ENCODE measurements at places on chromosomes 7 and 10.

DNA sequence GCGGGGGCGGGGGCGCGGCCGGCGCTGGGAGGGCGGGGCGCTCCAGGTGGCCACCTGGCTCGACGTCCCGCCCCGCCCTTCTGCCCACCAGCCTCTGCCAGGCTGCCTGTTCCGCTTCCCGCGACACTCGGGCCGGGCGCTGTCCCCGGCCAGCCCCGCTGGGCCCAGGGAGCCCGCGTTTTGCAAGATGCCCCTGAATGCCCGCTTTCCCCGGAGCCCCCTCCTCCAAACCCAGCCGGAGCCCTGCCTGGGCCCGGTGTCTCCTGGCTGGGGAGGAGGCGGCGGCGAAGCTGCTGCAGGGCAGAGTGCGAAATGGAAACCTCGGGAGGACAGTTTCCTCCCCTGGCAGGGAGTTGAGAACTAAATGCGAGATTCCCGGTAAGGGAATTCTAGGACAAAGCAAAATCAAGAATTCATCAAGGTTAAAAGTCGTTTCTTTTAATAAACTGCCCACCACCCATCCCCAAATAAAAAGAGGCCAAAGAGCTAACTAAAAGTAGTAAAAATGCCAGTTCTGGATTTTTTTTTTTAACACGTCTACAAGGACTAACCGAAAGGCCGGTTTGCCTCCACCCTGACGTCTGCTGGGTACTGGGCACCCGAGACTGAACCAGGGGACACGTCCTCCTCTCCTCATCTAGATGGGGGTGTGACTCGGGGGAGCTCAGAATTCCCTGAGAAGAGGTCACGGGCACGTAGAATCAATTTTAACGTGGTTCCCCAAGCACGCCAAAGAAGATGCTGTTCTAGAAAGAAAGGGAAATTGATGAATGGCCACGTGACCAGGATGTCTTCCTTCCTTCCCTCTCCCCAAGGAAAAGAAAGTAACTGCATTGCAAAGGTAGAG lies 200.4 kb upstream of the NFE2L3 start:
- DNase-seq = no peak

DNA sequence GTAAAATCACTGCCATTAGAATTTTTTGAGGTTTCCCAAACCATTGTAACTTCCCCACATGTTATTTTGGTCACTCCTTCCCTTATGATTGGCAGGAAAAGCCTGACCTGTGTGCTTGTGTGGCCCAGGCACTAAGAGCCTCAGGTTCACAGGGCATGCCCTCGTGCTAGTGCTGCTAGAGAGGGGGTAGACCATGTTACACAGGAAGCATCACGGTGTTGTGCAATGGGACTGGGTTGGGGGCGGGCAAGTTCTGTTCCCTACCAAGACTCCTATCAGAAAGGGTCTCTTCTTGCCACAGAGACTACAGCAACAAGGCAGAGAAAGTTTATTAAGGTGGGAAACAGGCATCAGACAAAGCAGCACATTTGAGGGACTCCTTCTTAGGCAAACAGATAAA lies 32.2 kb downstream of the LSM5 start:
- DNase-seq = no peak

DNA sequence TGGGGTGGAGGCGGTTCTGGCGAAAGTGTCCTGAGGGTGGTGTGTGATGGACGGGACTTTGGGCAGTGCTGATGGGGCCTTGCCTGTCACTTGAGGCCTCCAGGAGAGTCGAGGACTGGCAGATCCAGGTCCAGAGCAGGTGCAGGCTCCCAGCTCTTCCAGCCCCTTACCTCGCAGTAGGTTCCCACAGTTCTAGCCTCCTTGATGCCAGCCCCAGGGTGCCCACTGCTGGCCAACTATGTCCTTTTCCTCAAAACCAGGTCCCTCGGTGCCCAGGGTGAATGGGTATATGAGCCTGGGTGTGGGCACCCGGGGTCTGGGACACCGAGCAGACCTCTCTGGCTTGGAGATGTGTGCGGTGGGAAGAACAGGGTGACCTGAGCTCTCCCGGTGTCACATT lies 8.3 kb downstream of the FAM20C start:
- no peak for DNase-seq

DNA sequence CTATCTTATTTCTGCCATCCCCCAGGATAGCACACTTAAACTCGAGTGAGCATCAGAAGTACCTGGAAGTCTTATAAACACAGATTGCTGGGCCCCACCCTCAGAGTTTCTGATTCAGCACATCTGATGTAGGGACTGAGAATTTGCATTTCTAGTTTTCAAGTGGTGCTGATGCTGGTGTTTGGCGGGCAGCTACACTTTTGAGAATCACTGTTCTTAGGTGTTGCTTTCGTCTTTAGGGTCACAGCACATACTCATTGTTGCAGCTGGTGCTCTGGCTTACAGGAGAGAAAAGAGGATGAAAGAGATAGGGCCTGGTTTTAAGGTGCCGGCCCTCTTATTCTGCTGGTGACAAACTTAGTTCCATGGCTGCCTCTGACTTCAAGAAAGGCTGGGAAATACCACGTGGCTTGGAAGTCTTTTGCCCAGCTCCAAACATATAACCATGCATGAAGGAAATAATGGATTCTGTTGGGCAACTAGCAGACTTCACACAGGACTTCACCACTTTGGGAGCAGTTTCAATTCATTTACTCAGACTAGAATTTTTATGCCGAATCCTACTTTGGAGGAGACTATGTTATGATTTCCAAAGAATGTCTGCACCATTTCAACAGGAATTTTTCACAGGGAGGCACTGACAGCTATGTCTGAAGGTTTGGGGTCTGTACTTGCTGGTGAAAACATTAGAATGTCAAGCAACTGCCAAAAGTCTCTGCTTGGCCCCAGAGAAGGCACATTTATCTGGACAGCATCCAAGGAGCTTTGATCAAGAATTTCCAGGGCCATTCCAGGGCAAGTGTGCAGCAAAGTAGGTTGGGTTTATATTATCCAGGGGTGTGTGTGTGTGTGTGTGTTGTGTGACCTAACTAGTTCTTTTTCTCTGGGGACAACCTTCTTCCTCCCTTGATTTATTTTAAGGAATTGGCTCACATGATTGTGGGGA lies 6.9 kb upstream of the MINDY4 start:
- no peak for DNase-seq

- DNase-seq = peak; percentile 46
These were observed 9.2 kb upstream of the HNRNPF start for GRCh38 chr10:43417950-43418768.

DNA sequence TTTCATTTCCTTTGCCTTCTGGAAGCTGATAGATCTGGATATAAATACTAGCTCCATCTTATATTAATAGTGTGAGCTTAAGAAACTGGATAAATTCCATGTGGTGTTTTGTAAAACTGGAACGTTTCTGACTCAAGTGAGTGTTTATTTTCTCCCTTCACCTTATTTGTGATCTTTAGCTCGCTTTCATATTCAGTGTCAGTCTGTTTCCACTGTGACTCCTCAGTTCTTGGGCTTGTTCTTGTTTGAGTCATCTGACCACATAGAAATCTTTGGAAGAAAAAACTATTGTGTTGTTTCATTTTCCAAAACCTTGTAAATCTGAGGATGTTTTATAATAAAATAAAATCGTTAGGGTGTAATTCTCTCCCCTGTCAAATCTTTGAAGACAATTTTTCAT lies 186.4 kb downstream of the POLR1F start:
- DNase-seq = no peak

GRCh38 chr7:94008537-94008936 lies 4.4 kb upstream of the BET1 start:
- no peak for DNase-seq

DNA sequence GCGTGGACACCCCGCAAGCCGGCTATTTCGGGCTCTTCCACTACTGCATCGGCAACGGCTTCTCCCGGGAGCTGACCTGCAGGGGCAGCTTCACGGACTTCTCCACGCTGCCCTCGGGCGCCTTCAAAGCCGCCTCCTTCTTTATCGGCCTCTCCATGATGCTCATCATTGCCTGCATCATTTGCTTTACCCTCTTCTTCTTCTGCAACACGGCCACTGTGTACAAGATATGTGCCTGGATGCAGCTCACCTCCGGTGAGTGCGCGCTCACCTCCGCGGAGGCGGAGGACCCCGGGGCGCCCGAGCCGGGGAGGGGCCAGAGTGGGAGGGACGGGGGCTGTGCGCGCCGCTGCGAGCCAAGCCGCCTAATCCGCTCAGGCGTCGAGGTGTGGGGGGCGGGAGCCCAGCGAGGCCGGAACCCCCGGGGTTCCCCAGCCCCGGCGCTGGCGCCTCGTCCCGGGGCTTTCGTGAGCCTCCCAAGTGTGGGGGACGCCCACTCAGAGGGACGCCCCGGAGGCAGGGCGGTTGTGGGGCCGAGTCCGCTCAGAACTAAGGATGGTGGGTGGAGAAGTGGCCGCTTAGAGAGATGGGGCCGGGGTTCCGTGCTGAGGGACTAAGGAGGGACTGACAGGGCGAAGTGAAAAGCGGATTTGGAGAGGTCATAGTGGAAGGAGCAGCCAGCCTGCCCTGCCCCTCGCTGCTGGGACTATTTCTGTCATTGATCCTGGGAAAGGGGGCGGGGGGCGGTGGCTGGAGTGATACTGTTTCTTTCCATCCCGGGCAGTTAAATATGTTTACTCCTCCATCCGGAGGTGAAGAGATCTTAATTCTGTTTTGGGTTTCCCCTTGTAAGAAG lies 795 bp downstream of the LHFPL3 start:
- no peak for DNase-seq

DNA sequence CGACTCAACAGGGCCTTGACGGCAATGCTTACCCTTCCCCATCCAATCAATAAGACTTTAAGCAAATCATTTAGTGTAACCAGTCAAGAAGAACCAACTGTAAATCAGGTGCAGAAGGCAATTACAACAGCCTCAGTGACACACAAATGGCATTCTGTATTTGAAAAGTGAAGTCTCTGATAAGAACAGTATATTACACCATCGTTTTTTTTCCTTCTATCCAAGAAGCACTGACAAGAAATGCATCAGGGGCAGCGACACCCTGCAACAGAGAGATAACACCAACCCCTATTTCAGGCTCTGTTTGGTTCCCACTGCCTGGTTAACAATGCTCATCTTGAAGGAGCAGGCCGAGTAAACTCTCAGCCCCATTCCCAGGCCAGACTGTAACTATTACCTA lies 204.0 kb upstream of the AOAH start:
- DNase-seq = no peak

- DNase-seq = no peak
These were observed 164.1 kb downstream of the PTEN start for GRCh38 chr10:88027570-88027969.

Data from CD4-positive, alpha-beta T cell treated with Interleukin-17A for 4 hours (primary cell).